ENCODE measurements at places on chromosomes 7 and 10.

GRCh38 chr7:82904871-82905270, 257.8 kb downstream of the PCLO start:
- DNase-seq, result no peak

GRCh38 chr7:16786257-16786656, 18.5 kb downstream of the AGR2 start:
- no peak for DNase-seq

- no peak for DNase-seq
Observed at GRCh38 chr7:90939666-90940065, 324.6 kb upstream of the FZD1 start.

DNA sequence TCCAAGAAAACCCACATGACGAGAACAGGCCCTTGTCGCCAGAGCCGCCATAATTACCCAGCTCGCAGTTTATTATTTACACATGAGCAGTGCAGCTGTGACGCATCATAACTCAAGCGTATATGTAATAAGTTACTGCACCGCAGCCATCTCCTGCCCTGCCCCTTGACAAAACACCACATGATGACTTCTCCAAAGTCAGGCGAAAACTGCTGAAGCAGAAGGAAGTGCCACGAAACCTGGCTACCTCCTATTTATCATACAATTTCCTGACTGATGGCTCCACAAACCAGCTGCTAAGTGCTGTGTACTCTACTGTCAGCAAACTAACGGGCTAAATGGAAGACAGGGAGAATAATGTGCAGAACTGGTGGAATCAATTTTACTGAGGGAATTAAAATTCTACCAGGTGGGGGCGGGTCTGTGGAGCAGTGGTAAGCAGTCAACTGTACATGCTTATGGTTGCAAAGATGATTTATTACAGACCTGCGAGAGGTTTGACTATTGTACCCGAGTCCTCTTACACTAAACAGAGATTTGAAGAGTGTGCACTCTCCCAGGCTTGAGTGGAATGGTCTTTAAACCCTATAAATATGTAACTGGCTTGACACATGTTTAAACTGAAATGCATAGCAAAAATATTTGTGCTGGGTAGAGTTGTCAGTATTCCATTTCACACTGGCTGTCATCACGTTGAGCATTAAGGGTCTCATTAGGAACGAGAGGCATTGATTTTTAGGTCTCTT, 156.0 kb downstream of the GLI3 start:
- no peak for DNase-seq

DNA sequence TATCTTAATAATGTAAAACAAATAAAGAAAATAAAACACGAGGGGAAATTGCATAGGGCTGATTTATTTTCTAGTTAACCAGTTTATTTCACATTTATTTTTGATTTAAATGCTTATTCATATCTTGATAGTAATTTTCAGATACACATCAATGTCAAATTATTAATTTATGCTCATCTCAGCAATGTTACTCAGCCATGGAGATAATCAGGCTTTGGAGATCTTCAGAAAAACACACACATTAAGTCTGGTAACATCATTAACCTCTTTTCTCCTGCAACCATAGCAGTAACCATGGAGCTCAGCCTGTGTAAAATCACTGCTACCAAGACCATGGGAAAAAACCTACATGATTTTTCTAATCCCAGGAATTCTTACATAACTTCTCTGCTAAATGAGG, 31.9 kb upstream of the TBX20 start:
- DNase-seq, result no peak

DNA sequence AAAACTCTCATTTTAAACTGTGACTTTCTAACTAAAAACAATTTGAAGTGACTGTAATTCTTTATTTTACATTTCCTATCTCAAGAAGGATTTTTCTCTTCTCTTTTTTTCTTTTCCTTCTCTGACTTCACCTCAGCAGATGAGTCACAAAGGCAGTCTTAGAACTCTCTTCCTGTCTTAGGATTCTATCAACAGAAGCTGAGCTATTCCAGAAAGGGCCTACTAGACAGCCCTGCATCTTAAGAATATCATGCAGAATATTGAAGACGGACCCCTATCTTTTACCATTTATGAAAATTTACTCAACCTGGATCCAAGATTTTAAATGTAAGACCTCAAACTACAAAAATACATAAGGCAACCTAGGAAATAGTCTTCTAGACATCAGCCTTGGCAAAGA, 365.7 kb upstream of the SEMA3C start:
- no peak for DNase-seq

GRCh38 chr7:33233659-33234058, 104.3 kb downstream of the BBS9 start:
- no peak for DNase-seq

GRCh38 chr7:23043441-23043840, 29.5 kb upstream of the HYCC1 start:
- no peak for DNase-seq

GRCh38 chr10:114228156-114228555, 10.9 kb upstream of the VWA2 start:
- DNase-seq, result no peak

DNA sequence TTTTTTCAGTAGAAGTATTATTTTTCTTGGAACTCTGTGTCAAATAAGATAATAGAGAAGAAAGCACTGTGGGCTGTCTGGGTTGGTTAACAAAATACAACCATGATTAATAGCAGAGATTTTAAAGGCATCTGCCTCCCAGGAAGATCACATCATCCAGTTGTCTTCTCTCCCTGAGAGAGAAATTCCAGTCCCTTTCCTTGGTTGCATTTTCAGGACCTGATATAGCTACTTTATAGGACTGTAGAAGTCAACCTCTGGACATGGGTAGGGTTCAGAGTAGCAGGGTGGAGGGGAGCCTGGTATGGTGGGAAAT, 309.9 kb upstream of the IGFBP3 start:
- no peak for DNase-seq

- DNase-seq, result no peak
Observed at GRCh38 chr7:19117091-19117869, at the start of gene TWIST1. TWIST1 (minus strand) TSS chr7:19117636; CDS start chr7:19117321, 315 bp downstream.

- DNase-seq, result no peak
Observed at GRCh38 chr10:13649844-13650520, 63.2 kb downstream of the PRPF18 start.

DNA sequence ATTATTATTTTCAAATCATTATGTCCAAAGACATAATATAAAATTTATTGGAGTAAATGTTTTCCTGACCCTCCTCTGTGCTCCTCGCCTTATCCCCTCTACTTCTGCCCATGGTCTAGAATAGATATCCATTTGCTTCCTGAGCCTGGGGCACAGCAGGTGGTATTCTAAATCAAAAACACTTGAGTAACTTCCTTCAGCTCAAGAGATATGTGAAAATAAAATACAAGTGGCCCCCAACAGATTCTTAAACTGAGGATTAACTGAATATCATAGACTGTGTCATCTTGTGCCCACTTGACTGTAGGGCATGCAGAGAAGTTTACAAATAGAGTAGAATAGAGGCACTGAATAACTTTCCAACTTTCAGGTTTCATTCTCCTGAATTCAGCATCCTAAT, 59.1 kb downstream of the HGF start:
- no peak for DNase-seq

DNA sequence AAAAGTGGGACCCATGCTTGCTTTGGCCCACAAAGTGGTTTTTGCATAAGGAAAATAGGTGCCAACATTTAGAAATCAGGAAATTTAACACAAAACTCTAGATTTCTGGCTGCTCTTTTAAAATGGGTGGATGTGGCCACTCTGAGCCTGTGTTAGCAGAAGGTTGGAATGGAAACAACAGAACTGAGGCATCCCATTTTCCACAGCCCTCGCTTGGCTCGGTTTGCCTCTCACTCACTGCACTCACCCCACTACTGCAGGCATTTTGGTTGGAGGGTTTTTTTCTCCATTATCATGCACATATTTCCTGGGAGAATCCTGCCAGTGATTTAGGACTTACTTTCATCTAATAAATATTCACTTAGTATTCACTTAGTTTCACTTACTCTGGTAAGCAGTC, 178.9 kb downstream of the BICC1 start:
- DNase-seq, result no peak

GRCh38 chr7:108637049-108637621, 67.5 kb downstream of the DNAJB9 start:
- peak; percentile 85 for DNase-seq

DNA sequence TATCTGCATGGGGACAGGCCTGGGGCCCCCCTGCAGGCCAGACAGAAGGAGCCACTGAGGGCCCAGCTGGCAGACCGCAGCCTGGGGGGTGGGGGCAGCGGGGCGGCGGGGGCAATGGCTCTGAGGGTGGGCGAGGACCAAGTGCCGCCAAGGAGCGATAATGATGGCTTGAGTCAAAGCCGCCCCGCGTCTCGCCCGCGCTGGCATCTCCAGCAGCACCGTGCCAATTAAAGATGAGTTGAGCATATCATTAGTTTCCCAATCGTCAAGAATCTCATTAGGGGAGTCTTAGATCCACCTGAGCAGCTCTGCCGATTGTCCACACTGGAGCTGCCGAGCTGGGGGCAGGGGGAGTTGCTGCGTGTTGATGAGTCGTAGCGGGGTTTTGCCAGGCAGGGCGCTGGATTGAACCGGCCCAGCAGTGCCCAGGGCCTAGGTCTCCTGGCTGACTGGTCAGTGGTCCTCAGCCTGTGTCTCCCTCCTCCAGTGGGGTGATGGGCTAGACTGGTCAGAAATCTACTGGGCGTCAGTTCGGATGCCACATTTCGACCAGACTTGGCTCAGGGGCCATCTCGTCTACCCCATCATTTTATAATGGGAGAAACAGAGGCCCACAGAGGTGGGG, 41.0 kb upstream of the PSMG3 start:
- DNase-seq, result no peak

GRCh38 chr7:145986248-145986874, 130.2 kb upstream of the CNTNAP2 start:
- no peak for DNase-seq

DNA sequence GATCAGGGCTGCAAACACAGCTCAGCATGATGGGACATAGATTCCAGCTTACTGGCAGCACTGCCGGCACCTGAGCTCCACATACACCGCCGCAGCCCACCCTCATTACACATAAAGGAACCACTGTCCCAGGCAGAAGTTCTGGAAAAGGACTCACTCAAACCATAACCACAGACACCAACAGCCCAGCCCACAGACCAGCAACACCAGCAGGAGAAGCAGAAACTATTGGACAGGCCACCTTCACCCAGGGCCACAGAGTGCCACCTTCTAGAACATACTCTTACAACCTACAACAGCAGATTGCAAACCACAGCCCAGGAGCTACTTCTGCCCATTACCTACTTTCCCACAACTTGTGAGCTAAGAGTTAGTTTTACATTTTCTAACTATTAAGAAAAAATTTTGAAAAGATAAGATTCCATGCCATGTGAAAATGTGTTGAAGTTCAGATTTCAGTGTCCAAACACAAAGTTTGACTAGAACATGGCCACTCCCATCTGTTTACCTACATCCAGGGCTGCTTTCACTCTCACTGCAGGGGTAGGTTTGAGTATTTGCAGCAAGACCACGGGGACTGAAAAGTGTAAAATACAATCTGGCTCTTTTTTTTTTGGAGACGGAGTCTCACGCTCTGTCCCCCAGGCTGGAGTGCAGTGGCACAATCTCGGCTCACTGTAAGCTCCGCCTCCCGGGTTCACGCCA, 153.0 kb downstream of the TNS3 start:
- no peak for DNase-seq

DNA sequence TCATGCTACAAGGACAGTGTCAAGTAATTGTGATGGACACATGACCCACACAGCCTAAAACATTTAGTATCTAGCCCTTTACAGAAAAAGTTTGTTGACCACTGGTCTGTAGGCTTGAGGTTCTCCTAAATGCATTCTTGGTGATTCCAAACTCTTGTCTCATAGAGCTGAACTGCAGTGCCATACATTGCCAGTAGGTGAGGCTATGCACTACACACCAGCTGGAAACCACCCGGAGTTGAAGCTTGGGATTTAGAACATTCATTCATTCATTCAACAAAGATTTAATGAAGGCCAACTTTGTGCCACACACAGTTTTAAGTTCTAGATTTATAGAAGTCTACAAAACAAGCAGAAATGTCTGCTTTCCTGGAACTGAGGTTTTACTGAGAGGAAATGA, 77.3 kb upstream of the TCF7L2 start:
- no peak for DNase-seq

DNA sequence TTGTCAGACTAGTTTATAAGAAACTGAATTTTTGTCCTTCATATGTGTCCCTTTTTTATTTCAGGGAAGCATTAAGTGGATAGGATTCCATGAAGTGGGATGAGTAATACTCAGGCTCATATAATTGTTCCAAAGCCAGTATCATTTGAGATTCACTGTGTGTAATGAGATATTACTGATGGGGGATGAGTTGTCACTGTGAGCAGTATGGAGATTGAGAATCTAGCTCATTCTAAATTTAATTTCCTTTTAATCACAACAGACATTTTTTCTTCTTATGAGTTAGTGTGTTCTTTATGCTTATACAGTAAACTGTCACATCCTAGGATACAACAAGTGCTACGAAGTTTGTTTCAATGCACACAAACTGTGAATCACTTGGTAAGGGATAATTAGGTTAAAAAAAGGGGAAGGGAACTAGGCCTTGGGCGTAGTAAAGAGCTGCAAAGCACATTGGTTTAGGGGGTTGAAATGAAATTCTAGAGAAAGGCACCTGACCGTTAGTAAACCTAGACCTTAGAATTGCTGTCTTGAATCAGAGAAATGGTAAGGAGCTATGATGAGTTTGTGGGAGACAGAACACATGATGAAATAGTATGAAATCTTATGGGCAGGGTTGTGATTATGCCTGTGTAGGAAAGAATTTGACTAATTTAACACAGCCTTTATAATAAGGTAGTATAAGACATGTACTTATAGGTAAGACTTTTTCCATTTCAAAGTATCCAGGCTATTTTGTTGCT, 153.4 kb downstream of the MLLT10 start:
- DNase-seq, result no peak

GRCh38 chr7:92751902-92752901, 84.2 kb downstream of the CDK6 start:
- DNase-seq, result no peak

- no peak for DNase-seq
Observed at GRCh38 chr10:62996925-62997324, 136.2 kb upstream of the NRBF2 start.

DNA sequence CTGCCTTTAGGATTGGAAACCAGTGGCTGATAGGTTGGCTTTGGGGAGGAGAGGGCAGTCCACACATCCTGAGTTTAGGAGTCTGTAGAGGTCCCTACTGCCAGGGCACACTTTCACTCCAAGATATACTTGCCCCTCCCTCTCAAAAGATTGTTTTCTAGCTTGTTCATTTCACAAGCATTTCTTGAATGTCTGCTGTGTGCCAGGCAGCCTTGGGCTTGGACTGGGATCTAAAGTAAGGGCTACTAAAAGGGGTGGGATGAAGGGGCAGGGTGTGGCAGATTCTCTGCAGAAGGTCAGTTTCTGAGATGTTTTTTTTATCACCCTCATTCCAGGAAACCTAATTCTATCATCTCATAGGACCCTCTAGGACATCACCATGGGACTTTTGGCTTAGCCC, 272.4 kb downstream of the SKAP2 start:
- DNase-seq, result no peak
